ENCODE measurements at places on chromosomes 4 and X.

DNA sequence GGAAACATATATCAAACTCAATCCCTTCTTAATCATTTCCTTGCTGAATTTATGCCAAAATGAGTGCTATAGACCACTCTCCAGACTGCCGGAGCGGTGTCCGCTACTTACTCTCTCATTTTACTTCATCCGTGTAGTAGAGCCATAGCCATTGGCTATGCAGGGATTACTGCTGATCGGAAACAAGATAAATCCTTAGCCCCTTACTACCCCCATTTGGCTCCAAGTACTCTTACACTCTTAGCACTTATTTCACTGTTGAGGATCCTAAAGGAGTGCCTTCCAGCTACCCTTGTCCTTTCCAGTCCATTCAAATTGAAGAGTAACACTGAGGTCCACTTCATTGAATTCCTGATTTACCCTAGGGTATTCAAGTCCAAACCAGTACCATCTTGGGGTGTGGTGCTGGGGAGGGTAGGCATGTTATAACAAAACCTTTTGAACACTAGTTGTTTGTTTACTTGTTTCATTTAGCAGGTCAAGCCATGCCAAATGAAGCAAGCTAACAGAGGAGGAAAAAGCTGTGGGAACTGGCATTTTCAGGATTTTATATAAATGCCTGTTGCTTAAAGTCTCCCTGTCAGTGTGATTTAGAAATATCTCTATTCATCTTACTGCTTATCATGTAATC, 715.1 kb downstream of the FSTL5 start:
- DNase-seq: no peak

DNA sequence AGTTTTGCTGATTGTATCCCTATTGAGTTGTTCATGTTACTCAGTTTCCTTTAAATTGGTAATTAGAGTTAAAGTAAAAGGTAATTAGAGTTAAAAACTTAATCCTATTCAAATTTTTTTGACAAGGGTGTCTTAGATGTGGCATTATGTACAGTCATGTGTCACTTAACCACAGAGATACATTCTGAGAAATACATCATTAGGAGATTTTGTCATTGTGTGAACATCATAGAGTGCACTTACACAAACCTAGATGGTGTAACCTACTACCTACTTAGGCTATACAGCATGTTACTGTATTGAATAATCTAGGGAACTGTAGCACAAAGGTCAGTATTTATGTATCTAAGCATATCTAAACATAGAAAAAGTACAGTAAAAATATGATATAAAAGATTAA, 39.2 kb downstream of the BEX3 start:
- no peak for DNase-seq

DNA sequence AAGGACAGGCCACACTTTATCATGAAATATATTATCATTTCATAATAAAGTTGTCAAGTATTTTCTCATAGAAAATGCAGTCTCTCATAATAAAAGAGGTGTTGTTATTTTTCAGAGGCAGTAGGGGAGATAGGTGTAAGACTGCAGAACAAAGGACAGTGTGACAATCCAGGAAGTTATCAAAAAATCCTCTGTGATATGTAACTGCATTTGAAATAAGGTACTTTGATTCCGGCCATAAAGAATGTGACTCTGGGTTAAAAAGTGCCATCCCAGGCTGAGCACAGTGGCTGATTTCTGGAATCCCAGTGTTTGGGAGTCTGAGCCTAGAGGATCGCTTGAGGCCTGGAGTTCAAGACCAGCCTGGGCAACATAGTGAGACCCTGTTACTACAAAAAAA, 37.6 kb upstream of the TMPRSS11B start:
- DNase-seq: no peak

DNA sequence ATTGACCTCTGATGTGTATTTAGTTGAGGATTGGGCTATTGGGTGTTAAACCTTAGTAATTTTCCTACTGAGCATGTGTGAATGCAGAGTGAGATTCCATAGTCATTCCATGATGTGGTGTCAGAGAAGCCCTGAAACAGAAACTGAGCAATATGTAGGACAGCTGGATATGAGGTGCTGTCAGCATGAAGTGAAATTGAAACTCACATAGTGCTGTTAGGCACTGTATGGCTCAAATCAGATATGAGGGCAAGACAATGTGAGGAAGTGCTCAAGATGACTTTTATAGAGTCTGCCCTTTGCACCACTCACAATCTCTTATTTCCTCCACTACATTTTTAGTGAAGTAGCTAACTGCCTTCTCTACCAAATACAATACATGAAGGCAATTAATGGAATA, 188.3 kb downstream of the SH3BGRL start:
- no peak for DNase-seq

- DNase-seq: no peak
These were observed 242.8 kb downstream of the EVC2 start for GRCh38 chr4:5465529-5465928.

DNA sequence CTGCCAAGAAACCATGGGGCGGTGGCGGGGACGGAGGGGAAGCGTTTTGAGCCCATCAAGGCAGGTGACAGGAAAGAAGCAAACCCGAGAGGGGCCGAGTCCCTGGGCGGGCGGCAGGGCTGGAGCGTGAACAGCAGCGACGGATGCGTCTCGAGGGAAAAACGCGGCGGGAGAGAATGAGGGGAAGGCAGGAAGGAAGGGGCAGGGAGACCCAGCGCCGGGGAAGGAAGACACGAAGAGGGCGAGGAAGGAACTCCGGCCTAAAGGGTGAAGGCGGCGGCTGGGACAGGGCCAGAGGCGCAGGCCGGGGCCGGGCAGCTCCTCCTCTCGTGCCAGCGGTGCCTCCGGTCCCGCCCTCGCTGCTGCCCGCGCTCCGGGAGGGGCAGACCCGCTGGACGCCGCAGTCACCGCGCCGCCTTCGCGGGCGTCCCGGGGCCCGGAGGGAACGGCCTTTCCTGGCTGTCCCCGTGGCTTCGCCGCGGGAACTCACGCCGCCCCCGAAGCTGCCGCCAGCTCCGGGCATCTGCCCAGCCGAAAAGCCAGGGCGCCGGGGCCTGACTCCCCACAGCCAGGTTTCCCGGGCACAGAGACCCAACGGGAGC, 751 bp upstream of the RGS12 start:
- DNase-seq: no peak

GRCh38 chr4:64533637-64534036, 124.4 kb upstream of the TECRL start:
- DNase-seq: no peak

- no peak for DNase-seq
These were observed 231.6 kb downstream of the NR3C2 start for GRCh38 chr4:148210661-148211060.

- no peak for DNase-seq
These were observed 82.8 kb upstream of the VEGFC start for GRCh38 chr4:176875446-176875930.

DNA sequence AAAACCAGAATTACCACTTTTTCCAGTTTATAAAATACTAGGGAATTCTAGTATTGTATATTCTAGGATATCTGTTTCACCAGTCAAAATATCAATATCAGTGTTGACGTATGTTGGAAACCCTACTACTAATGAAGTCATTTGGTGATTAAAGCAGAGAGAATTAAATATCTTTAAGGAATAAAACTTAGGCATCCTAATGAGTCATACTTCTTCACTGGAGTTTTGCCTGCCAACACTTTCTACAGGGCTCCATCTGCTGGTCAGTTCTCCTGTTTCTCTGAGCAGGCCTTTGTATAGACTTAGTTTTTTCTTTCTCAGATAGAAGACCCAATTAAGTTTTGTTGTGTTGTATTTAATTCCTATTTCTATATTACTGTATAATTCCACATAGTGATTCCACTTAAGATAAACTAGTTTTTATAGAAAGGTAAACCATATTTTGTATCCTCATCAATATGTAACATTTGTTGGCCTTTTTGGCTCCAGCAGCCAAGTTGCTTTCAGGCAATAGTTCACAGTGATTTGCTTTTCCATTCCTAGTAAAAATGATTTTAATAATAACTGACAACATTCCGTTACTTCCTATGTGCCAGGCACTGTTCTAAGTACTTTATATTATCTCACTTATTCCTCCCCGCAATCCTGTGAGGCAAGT, 3.5 kb downstream of the AP1AR start:
- DNase-seq: no peak

DNA sequence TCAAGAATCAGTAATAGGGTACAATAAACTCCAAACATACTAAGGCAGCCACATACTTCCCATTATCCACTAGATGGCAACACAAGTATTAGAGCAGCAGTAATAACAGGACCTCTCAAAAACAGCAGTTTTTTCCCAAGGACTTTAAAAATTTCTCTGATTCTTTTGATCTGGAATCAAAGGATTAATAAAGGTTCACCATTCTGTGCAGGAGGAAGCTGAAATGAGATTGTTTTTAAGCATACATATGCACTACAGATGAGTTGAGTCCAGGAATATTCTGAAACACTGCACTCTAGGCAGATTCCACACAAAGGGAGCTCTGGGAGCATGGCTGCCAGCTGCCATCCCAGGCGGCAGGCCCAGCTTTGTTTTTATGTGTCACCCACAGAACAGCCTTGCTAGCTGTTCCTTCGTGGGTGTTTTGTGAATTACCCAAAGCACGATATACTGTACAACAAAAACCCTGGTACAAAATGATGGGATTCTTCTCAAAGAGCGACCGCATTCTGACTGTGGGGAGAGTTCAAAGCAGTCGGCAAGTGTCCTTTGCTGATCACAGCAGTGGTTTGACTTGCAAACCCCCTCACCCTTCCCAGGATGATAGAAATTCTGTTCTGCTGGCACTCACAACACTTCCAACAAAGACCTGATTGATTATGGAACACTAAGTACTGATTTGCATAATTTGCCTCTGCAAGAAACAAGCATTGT, 61.0 kb downstream of the STX18 start:
- DNase-seq: no peak

- DNase-seq: no peak
These were observed 243.0 kb downstream of the IDS start for GRCh38 chrX:149262086-149262485.

DNA sequence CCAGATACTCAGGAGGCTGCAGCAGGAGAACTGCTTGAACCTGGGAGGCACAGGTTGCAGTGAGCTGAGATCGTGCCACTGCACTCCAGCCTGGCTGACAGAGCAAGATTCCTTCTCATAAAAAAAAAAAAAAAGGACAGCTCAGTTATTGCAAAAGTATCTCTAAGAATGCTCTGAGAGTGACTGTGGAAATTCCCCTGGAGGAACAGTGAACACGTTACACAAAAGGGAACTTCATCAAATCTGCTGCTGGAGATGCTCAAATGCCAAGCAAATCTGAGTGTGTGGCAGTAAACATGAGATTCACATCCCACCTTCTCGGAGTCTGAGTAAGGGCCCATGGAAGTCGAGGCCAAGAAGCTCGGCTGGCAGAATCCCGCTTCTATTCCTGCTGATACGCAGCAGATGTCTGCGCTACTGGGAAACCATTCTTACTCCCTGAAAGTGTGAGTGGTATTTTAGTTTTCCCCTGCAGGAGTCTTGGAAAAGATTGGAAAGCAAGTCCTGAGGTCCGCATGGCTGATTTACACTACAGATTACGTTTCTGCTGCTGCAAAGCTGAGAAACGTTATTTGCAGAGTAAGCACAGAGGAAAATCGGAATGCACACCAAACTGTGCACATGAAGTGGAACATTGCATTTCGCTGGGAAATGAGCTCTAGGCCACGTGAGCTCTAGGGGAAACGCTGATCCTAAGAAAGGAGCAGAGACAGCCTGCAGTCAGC, 162.9 kb downstream of the NSUN7 start:
- DNase-seq: no peak

DNA sequence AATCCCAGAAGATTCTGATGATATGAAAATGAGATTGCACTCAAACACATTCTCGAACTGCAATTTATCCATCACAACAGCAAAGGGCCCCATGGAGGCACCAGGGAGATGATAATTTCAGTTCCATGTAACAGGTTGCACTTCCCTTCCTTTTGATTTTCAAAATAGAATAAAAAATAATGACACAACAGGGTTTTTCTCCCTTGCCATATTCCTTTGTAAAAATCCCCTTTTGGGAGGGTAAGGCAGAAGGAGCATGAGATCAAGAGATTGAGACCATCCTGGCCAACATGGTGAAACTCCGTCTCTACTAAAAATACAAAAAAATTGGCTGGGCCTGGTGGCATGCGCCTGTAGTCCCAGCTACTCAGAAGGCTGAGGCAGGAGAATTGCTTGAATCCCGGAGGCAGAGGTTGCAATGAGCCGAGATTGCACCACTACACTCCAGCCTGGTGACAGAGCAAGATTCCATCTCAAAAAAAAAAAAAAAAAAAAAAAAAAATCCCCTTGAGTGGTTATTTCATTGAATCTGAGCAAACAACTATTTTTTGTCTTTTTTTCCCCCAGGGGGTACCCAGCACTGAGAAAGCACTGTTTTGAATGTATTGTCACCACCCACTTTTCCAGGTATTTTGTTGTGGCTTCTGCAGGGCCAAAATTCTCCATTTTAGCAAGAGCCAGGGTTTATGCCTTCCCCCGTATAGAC, 26.7 kb downstream of the TBC1D9 start:
- DNase-seq: no peak

GRCh38 chr4:41458689-41459088, 79.3 kb upstream of the LIMCH1 start:
- DNase-seq: no peak

DNA sequence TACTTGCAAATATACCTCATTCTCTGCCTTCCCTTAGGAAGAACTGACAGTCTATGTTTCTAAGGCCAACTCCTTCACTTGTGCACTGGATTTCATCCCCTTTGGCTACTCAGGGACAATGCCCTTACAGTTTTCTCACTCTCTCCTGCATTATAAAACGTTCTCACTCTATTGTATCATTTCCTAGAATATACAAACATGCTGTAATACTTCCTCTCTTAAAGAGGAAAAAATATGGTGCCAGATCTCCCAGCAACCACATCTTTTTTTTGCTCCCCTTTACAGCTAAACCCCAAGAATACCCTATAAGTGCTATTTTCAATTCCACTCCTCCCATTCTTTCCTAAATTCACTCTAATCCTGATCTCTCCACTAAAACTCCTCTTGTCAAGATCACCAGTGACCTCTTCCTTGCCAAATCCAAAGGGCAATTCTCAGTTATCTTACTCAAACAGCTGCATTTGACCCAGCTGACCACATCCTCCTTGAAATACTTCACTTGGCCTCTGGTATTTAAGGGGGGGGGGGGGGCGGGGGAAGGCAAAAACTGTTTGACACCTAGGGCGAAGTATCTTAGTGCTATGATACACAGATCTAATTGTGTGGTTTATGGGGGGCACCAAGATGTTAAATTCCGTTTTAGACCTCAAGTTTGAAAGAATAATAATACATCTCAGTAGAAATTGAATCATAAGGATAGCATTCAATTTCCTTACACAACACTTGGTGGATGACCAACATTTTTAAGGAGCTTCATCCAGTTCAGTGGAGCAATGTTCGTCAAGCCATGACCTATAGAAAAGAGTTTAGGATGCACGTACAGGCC, 1.6 kb downstream of the RCHY1 start:
- no peak for DNase-seq

DNA sequence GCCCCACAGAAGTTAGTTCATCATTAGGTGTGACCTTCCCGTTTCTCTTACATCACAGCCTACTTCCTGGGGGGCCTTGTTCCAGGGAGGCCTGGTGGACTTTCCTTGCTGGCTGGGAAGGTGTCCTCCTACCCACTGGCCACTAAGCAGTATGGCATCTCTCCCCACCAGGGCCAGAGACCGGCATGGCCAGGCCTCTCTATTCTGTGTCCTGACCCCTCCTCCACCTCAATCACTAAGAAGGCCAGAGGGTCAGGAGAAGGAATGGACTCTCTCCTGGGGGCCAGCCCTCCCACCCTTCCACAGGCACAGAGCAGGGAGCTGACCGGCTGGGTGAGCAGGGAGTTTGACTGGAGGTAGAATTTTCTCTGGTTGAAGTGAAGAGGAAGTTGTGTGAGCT, 81.9 kb downstream of the PJA1 start:
- no peak for DNase-seq

Measured in GM12891 (cell line).